ENCODE measurements at places on chromosomes 13 and 19.

GRCh38 chr13:103961129-103961528 lies 894.9 kb upstream of the SLC10A2 start:
- DNase-seq: no peak

DNA sequence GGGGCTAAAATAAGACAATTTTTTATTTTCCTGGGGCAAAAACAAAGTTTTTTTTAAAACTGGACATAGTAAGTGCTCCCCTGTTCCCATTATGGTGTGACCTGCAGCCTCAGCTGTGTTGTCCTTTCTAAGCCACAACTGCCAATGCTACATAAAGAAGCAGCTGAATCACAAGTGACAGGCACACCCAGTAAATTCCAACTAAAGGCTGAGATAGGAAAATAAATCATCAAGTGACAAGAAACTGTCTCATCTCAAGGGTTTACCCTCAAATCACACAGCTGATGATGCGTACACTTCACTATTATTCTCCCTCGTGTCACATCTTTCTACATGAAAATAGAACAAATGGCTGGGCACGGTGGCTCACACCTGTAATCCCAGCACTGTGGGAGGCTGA lies 28.7 kb downstream of the STK24 start:
- DNase-seq: peak; percentile 50

GRCh38 chr13:62113179-62113578 lies 697.5 kb upstream of the PCDH20 start:
- peak; percentile 1 for DNase-seq

GRCh38 chr13:101511766-101512165 lies 59.3 kb downstream of the ITGBL1 start:
- peak; percentile 50 for DNase-seq

DNA sequence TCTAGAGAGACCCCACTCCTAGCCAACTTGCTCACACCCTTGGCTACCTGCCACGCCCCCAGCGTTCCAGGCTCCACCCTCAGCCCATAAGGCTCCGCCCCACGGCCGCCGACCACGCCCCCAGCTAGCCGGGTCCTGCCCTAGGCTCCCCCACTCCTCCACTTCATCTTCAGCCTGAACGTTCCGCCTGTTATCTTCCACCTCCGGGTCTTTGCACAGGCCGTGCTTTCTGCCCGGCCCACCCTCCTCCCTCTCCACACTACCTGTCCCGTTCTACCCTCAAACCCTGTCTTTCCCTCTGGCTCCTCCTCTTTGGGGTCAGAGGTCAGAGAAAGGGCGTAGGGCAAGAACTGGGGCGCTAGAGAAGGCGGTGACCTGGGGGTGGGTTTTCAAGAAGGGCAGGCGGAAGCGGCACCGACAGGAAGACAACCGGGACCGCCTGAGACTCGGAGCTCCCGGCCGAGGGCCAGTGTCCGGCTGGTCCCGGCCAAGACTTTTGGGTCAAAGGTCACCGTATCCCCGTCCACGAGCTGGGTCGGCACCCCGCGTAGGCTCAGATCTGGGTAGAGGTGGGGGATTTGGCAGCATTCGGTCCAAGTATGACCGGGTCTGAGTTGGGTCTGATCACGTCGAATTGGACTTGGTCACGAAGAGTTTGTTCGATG lies 2.2 kb downstream of the PDE4C start:
- no peak for DNase-seq

DNA sequence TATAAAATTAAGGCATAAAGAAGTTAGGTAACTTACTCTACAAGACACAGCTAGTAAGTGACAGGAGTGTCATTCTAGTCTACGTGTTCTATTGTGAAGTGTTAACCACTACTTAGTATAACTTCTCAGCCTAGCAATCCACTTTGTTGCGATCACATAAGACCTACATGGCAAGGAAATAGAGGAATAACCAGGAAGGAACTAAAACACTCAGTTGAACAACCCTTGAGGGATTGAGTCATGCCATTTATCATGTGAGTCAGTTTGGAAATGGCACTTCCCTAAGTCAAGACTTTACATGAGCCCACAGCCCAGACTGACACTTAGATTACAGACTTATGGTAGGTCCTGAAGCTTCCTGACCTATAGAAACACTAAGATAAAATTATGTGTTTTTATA lies 279.5 kb upstream of the PCDH20 start:
- peak; percentile 5 for DNase-seq

- DNase-seq: peak; percentile 90
Observed at GRCh38 chr13:43516401-43516833, 270.4 kb downstream of the ENOX1 start.

GRCh38 chr19:4378886-4379285 lies 21.5 kb downstream of the SH3GL1 start:
- DNase-seq: no peak

GRCh38 chr13:46389457-46390451 lies 2.7 kb upstream of the RUBCNL start:
- DNase-seq: no peak

DNA sequence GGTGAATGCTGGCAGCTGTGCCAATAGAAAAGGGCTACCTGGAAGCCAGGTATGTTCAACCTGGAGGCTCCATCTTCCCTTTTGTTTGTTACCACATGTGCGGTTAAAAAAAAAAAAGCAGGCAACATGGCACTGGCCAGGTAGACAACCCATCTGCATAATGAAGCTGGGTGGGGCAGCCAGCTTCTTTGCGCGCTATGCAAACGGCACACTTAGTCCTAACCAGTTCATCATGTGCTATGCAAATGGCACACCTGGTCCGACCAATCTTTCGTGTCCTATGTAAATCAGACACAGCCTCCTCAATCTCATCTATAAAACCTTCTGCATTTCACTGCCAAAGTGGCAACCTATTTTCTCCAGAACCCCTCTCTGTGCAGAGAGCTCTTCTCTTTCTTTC lies 11.3 kb upstream of the IGSF23 start:
- no peak for DNase-seq

DNA sequence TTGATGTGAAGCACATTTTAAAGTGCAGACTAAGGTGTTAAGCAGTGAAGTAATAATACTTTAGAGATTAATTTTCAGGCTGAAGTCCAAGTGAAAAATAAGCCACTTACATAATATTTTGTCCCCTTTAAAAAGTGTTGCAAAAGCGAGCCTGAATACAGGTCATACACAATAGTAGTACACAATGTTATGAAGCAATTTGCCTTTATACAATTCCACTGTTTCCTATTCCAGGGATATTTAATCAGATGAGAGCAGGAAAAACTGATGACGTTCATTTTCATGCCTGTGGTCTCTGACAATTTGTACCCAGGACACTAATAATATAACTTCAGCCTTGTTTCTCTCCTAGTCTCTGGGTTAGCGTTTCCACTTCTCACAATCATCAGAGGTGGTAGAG lies 916.7 kb downstream of the PCDH9 start:
- peak; percentile 46 for DNase-seq

- DNase-seq: no peak
Observed at GRCh38 chr13:38376546-38376945, 26.9 kb downstream of the UFM1 start.

GRCh38 chr19:18878858-18879578 lies 16.9 kb downstream of the CERS1 start:
- DNase-seq: no peak

- DNase-seq: peak; percentile 51
Observed at GRCh38 chr13:19606152-19606551, 27.3 kb upstream of the MPHOSPH8 start.

GRCh38 chr13:51645761-51646670 lies 61.8 kb downstream of the WDFY2 start:
- DNase-seq: no peak

DNA sequence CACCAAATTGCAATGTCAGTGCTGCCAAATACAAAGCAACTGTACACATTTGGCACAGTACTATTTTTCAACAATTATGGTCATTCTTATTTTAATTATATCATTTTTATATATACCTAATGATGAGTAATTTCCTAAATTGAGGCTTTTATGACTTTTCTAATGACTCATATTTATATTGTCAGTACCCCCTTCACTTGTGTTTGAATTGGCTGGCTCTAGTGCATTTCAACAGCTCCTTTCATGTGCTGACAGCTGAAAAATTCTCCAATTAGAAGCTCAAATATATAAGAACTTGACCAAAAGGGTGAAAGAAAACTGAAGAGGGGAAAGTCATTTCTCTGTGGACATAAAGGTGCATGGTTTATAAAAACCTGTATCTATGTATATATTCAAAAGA lies 263.3 kb downstream of the SLITRK1 start:
- DNase-seq: peak; percentile 67

- DNase-seq: no peak
Observed at GRCh38 chr13:54433493-54434206, 1405.0 kb downstream of the OLFM4 start.

DNA sequence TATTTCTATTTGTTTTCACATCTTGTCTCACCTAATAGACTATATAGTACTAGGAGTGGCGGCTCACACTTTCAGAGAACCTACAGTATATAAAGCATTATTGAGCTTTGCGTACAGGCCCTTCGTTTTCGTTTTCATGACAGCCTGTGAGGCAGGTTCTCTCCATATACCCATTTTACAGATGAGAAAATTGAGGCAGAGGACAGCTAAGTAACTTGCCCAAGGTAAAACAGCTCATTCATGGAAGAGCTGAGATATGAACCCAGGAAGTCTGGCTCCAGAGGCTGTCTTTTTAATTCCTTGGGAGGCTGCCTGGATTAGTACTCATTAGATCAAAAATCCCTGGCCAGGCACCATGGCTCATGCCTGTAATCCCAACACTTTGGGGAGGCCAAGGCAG lies 28.9 kb downstream of the FAAP24 start:
- no peak for DNase-seq

- DNase-seq: no peak
Observed at GRCh38 chr19:54387991-54388801, 23.5 kb upstream of the LAIR1 start.

DNA sequence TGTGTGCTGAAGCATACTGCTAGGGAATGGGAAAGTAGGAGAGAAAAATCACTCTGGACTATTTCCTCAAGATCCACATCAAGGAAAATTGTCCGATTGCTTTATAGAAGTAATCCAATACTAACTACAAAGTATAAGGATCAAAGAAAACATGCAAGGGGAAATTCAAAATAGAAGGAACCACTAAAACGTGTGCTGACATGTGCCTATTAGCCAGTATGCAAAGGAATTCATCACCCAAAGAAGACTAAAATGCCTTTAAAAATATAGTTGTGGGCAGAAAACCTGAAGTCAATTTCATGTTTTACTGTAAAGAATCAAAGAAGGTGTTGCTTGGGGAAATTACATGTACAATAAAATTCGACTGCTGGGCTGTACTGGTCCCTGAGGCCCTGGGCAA lies 14.3 kb downstream of the DLEU7 start:
- no peak for DNase-seq

- DNase-seq: no peak
Observed at GRCh38 chr13:108267347-108267746, 2.2 kb upstream of the TNFSF13B start.

DNA sequence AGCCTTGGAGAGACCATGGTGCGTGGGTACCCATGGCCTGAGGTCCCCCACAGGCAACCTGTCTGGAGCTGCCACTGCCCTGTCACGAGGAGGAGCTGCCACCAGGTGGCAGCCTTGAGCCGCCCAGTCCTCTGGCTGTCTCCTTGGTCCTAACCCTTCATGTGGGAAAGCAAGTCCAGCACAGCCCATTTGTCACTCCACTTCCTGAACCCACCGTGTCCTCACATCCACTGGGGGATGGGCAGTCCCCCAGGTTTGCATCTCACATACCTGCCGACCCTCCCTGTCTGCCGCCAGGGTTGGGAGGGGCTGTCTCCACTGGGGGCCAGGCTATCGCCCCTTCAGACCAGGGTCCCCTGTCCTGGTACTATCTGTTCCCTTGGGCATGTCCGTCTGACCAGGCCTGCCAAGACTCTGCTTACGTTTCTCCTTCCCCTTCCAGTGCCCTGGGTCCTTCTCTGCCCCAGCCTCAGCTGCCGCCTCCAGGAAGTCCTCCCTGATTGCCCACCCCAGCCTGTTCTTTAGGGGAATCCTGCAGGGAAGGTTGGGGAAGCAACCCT lies 4.5 kb downstream of the FAM174C start:
- DNase-seq: peak; percentile 84

GRCh38 chr13:77918391-77919245 lies at the start of gene EDNRB:
Gene EDNRB (minus strand): TSS chr13:77918831. CDS start chr13:77918573, 258 bp downstream.
- peak; percentile 43 for DNase-seq

DNA sequence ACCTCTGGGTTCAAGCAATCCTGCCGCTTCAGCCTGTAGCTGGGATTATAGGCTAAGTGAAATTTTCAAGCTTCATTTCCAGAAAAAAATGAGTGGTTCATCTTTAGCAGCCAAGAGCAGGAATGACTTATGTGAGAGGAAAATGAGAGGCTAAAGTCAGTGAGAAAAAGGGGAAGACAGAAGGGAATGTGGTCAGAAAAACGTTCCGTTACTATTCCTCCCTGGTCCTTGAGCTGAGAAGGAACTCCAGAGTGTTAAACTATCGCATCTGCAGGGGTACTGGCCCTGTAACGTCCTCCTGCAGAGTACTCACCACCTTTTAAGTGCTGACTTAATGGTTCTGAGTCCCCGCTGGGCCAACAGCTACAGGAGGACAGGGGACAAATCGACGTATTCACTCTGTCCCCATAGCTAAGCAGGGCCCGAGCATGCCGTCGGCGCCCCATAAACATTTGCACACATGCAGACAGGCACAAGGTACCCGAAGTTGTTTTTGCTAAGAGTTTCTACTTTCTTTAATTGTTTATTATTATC lies 88.1 kb downstream of the FLT1 start:
- DNase-seq: no peak

- peak; percentile 60 for DNase-seq
Observed at GRCh38 chr19:18425515-18426415, 6.6 kb downstream of the SSBP4 start.

GRCh38 chr13:33125821-33126570 lies 109.8 kb downstream of the KL start:
- peak; percentile 99 for DNase-seq

- DNase-seq: no peak
Observed at GRCh38 chr13:80121038-80121437, 219.9 kb downstream of the SPRY2 start.

DNA sequence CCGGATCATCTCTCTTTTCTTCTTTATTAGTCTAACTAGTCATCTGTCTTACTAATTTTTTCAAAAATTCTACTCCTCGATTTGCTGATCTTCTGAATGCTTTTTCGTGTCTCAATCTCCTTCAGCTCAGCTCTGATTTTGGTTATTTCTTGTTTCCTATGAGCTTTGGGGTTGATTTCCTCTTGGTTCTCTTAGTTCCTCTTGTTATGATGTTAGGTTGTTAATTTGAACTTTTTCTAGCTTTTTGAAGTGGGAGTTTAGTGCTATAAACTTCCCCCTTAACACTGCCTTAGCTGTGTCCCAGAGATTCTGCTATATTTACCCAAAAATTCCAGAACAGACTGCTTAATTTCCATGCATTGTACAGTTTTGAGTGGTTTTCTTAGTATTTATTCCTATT lies 3.4 kb downstream of the FCAR start:
- no peak for DNase-seq

DNA sequence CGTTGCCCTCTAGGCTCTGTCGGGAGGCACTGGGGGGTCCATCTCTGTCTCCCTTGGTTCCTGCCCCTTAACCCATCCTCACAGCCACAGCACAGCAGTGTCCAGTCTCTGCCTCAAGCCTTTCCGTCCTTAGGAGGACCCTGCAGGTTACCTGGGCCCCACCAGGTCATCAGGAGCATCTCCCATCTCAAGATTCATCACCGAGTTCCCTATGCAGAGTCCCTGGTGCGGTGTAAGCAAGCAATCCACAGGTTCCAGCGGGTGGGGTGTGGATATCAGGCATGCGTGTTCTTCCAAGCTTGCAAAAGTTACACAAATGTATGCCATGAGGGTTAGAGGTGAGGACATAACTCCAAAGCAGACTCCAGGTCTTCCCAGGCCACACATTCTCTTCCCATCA lies 20.9 kb upstream of the GAS6 start:
- DNase-seq: no peak
